ENCODE measurements at places on chromosomes 16 and 17.

GRCh38 chr17:64334851-64335250 is 55.8 kb downstream of the PECAM1 start:
- DNase-seq = no peak

DNA sequence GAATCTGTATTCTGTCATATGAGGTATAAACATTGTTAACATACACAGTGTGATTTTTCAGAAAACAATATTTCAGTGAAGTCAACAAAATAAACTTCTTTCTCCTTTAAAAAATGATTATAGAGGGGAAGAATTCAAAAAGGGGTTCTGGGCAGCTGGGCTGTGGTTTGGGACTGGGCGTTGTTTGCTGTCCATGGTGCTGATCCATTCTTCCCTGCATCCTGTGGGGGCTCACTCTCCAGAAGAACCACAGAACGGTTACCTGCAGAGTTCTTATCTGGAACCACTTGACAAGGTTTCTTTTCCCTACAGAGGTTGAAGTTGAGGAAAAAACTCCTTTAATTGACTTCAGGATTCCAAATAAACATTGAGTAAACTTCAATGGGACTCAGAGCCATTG is 1091.0 kb downstream of the CDH8 start:
- peak; percentile 23 for DNase-seq

DNA sequence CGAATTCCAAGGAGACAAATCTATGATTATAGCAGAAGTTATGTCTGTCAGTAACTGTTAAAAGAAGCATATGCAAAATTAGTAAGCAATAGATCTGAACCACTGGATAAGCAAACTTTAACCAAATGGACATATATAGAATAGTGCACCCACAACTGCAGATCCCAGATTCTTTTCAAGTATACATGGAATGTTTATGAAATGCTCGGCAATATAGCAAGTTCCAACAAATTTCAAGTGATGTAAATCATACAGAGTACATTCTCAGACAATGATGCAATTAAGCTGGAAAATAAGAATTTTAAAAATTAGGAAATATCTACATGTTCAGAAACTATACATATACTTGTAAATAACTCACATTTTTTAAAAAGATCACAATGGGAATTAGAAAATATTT is 8.4 kb upstream of the HELZ start:
- peak; percentile 92 for DNase-seq

DNA sequence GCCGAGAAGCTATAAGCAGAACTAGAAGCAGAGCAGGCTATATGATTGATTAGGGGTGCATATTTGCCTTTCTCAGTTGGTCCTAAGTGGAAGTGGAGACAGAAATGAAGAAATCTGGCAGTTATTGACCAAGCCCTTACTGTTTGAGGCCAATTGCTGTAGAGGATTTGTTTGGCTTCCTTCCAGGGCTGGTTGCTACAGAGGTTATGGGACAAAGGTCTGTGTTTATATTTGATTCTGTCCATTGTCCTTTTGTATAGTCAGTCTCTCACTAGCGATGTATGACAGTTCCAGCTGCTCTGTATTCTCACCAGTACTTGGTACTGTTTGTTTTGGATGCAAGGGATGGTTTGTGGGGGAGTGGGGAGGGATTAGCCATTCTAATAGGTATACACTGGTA is 7.3 kb upstream of the ALOX15 start:
- no peak for DNase-seq

Data from fibroblast of skin of abdomen (primary cell).